ENCODE measurements at places on chromosomes 5 and 9.

- no peak for DNase-seq
These were observed 952 bp upstream of the AMACR start for GRCh38 chr5:34008802-34009201.

DNA sequence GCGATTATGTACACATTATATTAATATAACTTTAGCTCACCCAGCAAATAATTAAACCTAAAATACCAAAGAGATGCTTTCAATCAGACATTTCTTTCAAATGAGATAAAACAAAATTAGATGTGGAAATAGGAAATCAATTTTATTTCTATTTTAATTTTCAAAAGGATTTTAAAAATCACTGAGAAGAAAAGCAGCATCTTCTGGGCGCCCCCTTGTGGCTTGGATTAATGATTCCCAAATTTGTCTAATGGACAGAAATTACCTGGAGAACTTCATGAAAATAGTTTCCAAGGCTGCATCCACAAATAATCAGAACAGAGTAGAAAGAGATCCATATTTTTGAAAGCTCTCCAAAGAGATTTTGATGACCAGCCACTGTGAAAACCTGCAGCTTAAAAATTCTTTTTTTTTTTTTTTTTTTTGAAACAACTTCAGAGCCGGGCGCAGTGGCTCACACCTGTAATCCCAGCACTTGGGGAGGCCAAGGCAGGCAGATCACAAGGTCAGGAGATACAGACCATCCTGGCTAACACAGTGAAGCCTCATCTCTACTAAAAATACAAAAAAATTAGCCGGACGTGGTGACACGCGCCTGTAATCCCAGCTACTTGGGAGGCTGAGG lies 50.9 kb upstream of the CEMIP2 start:
- DNase-seq, result peak; percentile 53

- DNase-seq, result peak; percentile 61
These were observed at the start of gene F2RL1 for GRCh38 chr5:76818844-76819831. Gene F2RL1 (plus strand): TSS chr5:76819030. CDS start chr5:76819183, 153 bp downstream.

DNA sequence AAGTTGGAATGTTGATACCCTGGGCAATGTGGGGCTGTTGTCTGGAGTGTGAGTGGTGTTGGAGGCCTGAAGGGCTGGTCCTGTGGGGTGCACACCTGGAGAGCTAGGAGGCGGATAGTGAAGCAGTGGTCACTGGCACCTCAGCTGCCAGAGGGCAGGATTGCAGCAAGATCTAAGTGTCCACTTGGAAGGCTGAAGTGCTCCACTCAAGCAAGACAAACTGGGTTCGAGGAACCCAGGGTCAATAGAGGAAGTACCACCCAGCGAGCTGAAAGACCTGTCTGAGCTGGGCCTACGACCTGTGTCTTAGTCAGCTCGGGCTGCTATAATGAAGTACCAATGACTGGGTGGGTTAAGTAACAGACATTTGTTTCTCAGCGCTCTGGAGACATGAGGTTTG lies 39.7 kb upstream of the TJP2 start:
- DNase-seq, result no peak

DNA sequence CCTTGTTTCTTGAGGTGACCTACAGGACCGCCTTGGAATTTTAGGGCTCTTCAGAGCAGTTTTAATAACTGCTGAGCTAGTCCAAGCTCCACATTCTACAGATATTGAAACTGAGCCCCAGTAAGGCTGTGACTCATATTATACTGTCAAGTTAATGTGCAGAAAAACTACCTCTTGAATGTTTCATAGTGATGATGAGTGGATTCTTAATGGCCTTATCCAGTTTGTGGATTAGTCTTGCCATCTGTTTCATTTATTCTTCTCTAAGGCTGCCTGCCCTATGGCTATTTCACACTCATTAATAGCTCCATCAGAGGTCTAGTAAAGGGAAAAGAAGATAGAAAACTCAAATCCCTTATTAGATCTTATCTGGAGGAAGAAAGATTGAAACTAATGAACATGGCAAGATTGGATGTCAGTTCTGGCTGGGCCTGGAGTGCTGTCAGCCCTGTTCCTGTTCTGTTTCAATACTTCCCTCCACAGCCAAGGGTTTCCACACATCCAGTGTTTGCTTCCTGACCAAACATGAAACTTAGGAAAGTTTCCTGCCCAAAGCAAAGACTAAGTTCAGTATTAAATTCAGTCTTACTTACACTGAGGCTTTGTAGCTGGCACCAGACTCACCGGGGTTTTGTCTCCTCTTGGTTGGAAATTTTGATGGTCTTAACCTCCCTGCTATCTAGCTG lies 215.6 kb upstream of the DMAC1 start:
- DNase-seq, result no peak

- no peak for DNase-seq
These were observed 153.6 kb downstream of the GLIS3 start for GRCh38 chr9:4146293-4146692.

GRCh38 chr5:113450929-113451328 lies 16.1 kb upstream of the TSSK1B start:
- no peak for DNase-seq

GRCh38 chr9:33273972-33274328 lies 9.1 kb downstream of the CHMP5 start:
- DNase-seq, result no peak

- no peak for DNase-seq
These were observed 12.4 kb upstream of the ASS1 start for GRCh38 chr9:130432362-130432761.

- no peak for DNase-seq
These were observed 2125.8 kb upstream of the WWC1 start for GRCh38 chr5:166165596-166165995.

DNA sequence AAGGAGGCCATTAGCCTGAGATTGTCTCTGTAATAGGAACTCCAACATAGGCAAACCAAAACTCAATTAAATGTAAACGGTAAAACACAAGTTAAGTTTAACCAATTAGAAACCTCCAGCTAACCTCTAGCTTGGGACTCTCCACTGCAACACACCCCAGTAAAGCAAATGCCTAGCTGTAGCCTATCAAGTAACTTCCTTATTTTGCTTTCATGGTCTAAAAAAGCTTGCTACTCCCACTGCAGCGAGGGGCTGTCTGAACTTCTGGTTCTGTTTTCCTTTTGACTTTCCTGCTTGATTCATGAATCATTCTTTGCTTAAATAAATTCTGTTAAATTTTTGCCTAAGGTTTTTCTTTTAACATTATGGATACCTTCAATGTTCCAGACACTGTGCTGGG lies 24.4 kb upstream of the C5orf46 start:
- DNase-seq, result no peak

GRCh38 chr9:100294806-100295205 lies 57.9 kb downstream of the TEX10 start:
- no peak for DNase-seq

DNA sequence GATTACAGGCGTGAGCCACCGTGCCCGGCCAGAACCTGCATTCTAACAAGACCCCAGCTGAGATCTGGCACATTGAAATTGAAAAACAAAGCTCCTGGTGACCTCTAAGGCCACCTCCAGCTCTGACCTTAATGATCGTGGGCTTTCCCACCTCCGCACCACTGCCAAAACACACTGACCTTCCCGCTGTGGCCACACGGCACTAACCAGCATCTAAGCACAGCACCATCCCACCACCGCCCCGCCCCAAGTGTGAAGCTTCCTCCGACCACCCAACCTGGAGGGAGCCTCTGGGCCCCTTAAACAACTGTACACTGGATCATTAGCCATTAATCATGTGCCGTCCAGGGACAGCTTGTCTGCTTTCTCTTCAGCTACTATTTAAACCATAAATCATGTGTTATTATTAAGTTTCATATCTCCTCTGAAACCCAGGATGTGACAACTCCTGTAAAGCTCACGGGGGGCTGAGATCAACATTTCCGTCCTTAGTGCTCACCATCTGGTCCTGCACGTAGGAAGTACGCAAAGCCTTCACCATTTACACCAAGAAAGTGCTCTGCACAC lies 80.6 kb downstream of the COL23A1 start:
- DNase-seq, result no peak

DNA sequence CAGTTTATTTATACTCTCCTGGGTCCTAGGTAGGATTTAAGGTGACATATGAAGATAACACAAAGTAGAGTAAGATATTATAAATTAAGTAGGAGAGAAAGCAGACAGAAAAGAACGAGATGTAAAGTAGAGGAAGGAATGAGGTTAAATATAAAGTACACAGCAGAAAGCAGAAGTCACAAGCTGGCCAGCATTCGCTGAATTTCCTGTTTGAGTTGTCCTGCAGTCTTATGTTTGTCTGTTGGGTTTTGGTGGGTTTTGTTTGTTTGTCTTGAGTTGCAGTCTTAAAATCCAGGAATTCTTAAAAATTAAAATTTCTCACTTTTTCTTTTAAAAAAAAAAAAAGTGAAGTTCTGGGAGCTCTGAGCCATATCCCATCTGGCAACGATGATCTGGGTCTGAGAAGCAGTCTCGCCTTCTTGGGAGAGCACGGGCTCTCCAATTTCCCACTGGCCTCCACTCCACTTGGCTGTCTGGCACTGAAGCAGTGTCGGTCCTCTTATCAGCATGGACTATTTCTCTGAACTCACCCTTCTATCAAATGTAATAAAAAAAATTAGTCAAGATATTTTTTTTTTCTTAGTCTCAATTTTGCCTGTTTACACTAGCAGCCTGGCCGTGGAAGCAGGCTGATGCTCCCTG lies 2.0 kb downstream of the S100Z start:
- no peak for DNase-seq

DNA sequence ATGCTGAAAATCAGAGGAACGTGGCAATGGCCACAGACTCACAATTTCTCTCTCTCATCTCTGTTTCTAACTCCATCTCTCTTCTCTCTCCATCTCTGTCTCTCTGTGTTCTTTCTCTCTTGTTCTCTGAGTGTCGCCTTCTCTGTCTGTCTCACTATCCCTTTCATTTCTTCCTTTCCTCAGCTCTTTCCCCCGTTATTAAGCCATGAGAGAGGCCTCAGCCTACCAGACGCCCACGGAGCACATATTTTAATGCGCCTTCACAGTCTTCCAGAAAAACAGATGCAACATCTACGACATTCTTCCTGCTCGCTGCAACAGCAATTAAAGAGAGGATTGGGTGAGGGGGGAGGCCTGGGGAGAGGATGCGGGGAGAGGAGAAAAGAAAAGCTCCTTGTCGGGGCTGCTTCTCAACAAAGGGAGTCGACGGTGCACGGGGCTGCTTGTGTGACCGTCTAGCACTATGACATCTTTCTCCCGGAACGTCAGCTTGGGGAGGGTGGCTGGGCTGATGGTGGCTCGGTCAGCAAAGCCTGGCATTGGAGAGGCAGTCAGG lies 37.7 kb upstream of the NEURL1B start:
- DNase-seq, result no peak

GRCh38 chr5:160165137-160166068 lies 46.2 kb upstream of the PWWP2A start:
- no peak for DNase-seq

- DNase-seq, result no peak
These were observed 1.9 kb upstream of the SLC44A1 start for GRCh38 chr9:105242557-105242956.

GRCh38 chr5:145316282-145316681 lies 518.9 kb downstream of the PRELID2 start:
- DNase-seq, result no peak

DNA sequence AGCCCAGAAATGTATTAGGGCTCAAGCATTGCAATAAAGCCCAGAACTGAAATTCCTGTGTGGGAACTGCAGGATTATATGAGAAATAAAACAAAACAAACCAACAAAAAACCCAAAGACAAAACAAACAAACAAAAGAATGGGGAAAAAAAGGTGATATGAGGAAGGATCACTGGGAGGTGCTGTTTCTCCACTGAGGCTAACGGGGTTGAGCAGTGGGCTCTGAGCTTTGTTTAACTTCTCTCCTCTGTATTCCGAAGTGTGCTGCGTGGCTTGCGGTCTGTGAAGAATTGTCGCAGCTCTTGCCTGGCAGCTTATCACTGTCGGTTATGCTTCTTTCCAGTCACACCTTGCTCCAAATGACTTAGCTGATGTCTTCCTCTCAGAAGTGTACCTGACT lies 106.3 kb downstream of the TENT4A start:
- DNase-seq, result no peak

DNA sequence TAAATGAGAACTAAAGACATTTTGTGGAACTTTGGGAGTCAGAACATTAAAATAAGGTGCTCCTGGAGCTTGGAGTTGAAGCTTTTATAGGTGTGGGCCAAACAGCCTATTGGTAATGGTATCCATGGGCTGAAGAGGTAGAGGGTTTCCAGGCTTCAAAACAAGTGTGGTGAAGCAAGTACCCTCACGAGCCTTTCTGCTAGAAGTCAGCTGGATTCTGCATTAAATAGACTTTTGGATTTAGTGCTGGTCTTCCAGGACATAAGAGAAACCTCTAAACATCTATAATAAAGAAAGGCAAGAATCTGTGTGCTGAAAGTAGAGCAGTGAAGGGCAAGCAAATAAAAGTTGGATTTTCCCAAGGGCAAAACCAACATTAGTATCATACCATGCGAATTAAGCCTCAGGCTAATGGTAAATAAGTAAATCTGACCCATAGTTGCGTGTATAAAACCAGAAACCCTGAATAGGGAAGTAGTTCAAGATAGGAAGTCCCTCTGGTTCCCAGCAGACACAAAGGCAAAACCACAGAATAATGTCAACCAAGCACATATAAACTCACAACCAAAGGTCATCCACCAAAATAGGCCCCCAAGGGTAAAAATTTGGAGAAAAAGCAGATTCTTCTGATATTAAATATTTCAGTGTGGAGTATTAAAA lies 306.3 kb downstream of the TLE4 start:
- DNase-seq, result no peak

Data from CD4-positive, alpha-beta T cell treated with Interleukin-12 subunit alpha and Interleukin-12 subunit beta, for 1 hour (primary cell).